Activated naive CD8-positive, alpha-beta T cell treated with anti-CD3 and anti-CD28 coated beads for 36 hours (primary cell): ENCODE measurements at places on chromosomes 3 and 15. TPM values are rescaled to one million over a fixed set of nuclear protein-coding genes. Genes with fewer than 3 reads are reported as not detected.

Gene BBS4
- 11.4 TPM for total RNA-seq

Gene DNAH1
- 2.6 TPM for total RNA-seq

Gene FANCD2OS
- not detected for total RNA-seq

Gene ZNF385D
- not detected for total RNA-seq

Gene STX19
- not detected for total RNA-seq

Gene NT5DC2
- total RNA-seq: 66.6 TPM

Gene GOLGA8R
- total RNA-seq: 1.8 TPM

Gene EAF2
- 13.9 TPM for total RNA-seq

Gene IFT122
- total RNA-seq: 14.9 TPM

Gene ZIC1
- total RNA-seq: not detected

Gene CCR9
- total RNA-seq: not detected

Gene ALDH1L1
- not detected for total RNA-seq

DNA sequence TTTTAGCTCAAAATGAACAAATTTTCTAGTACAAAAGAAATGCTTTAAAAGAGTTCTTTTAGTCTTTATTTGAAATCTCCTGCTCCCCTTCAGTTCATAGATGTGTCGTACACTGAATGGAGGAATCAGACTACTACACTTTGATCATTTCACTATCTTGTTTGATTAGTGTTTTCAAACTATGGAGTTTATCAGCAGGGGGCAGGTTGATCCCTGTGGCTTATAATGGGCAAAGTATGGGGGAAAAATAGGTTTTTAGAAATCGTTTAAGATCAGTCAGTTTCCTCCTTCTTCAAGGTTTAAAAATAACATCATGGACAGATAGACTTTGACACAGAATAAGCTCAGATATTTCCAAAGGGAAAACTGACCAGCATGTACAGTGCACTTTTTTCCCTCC is 701.7 kb downstream of the CADM2 start:
- no peak for DNase-seq
- no peaks in the 10 kb centered on the region for H3K4me1 ChIP-seq
- no peak overlapping the region for H3K27ac ChIP-seq
- no peaks in the 10 kb centered on the region for H3K36me3 ChIP-seq
- H3K4me3 ChIP-seq: no peak overlapping the region
- H3K27me3 ChIP-seq: no peaks in the 10 kb centered on the region

DNA sequence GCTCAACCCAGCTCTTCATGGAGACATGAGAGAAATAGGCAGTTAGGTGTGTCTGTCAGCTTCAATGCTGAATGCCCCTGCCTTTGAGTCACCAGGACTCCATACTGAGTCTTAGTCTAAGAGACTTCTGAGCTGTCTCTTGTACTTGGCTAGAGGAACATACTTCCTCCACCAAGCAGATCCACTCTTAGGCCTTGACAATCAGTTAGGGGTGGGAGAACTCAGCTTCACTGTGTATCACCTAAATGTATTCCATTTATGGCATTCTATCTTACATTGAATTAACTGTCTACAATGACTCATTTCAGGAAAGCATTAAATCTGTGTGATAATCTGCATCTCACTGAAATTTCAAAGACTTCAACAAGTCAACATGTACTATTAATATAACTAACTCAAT is 66.0 kb downstream of the STAC start:
- peaks cover 3% of the 10 kb centered on the region for H3K27me3 ChIP-seq
- H3K4me1 ChIP-seq: no peaks in the 10 kb centered on the region
- DNase-seq: no peak
- no peaks in the 10 kb centered on the region for H3K36me3 ChIP-seq
- no peak overlapping the region for H3K4me3 ChIP-seq

DNA sequence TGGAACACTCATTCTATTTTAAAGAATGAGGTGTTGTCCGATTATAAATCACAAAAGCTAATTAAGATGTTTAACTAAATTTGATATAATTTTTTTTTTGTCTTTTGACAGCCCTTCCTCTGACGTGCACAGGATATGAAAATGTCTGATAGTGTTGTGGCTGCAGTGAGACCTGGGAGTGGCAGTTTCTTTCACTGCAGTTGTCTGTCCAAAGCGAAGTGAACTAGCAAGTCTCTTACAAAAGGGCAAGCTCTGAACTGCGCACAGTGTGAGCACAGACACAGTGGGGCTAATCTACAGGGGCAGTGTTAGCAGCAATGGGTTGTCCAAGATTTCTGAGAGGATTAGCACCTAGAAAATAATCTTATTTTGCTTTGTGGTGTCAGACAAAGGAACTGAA is 29.1 kb upstream of the MYRIP start:
- no peak overlapping the region for H3K4me3 ChIP-seq
- H3K27ac ChIP-seq: no peak overlapping the region
- peaks cover 6% of the 10 kb centered on the region for H3K27me3 ChIP-seq
- DNase-seq: no peak
- no peaks in the 10 kb centered on the region for H3K4me1 ChIP-seq

GRCh38 chr15:69049976-69050375 is 35.5 kb downstream of the NOX5 start:
- no peak for DNase-seq
- no peak overlapping the region for H3K27ac ChIP-seq
- H3K27me3 ChIP-seq: peaks cover 6% of the 10 kb centered on the region
- H3K4me1 ChIP-seq: no peaks in the 10 kb centered on the region
- no peaks in the 10 kb centered on the region for H3K36me3 ChIP-seq
- no peak overlapping the region for H3K4me3 ChIP-seq

DNA sequence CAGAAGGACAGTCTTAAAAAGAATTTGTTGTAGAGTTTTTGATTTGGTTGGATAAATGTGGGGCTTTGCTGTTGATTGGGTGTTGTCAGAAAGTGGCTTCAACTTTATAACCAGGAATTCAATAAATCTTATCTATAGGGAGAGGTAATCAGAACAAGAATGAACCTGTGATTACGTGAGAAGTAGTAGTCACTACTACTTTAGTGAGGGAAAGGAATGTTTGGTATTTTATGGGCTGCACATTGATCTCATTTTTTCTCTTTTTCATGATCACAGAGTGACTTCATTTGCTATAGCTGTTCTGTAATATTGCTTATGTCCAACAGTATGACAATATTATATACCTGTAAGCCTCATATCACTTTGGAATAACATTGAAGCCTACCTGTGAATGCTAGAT is 485.2 kb upstream of the BCHE start:
- H3K27me3 ChIP-seq: no peaks in the 10 kb centered on the region
- no peaks in the 10 kb centered on the region for H3K4me1 ChIP-seq
- no peaks in the 10 kb centered on the region for H3K36me3 ChIP-seq
- no peak overlapping the region for H3K4me3 ChIP-seq
- H3K27ac ChIP-seq: no peak overlapping the region

- peaks cover 17% of the 10 kb centered on the region for H3K27me3 ChIP-seq
- peaks cover 14% of the 10 kb centered on the region for H3K4me1 ChIP-seq
- no peak overlapping the region for H3K4me3 ChIP-seq
- H3K27ac ChIP-seq: no peak overlapping the region
- H3K36me3 ChIP-seq: peaks cover 8% of the 10 kb centered on the region
Observed at GRCh38 chr3:101131767-101132166, 138.5 kb upstream of the ABI3BP start.

- H3K27ac ChIP-seq: no peak overlapping the region
- DNase-seq: no peak
- H3K27me3 ChIP-seq: no peaks in the 10 kb centered on the region
- no peak overlapping the region for H3K4me3 ChIP-seq
Observed at GRCh38 chr3:14351617-14352001, 50.8 kb upstream of the SLC6A6 start.

- H3K4me3 ChIP-seq: no peak overlapping the region
- H3K27me3 ChIP-seq: peaks cover 31% of the 10 kb centered on the region
- no peak overlapping the region for H3K27ac ChIP-seq
- no peaks in the 10 kb centered on the region for H3K36me3 ChIP-seq
- DNase-seq: no peak
Observed at GRCh38 chr15:41561777-41562145, 2.7 kb downstream of the TYRO3 start.

GRCh38 chr3:95994338-95994737 is 820.1 kb upstream of the EPHA6 start:
- H3K27ac ChIP-seq: no peak overlapping the region
- no peak for DNase-seq

DNA sequence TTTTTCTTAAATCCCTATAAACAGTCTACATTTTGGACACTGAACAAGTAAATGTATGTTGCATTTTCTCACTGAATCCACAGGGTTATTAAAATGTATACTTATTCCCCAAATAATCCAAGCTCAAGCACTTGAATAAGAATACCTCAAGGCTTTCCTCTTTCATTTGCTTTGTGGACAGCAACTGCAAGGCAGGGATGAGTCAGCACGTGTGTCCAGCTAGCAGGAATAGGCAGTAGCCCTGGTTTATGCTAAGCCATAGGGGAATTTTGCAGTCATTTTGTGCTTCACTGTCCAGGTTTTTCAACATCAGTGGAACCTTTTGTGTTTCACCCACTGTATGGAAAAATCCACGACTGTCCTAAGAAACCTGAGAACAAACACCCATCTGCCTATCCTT is 96.7 kb upstream of the KCNMB2 start:
- H3K27me3 ChIP-seq: no peaks in the 10 kb centered on the region
- no peak overlapping the region for H3K27ac ChIP-seq
- H3K4me1 ChIP-seq: no peaks in the 10 kb centered on the region

DNA sequence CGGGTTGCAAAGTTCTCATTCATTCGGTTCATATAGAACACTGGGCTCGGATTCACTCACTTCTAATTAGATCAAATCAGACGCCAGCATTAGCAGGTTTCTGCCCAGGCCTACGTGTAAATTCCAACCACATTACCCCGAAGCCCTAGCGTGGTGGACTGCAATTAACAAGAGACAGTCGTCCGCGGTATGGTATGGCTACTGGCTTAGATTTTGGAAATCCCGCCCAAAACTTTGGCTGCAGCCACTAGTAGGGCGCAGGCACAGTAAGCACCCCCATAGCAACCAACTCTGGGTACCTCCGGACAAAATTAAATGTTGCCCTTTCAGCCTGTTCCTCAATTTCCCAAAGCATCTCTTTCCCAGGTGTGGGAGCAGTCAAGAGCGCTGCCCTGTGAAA is 771 bp downstream of the RARRES1 start:
- peak overlapping the region; percentile 22 for H3K4me3 ChIP-seq
- H3K27ac ChIP-seq: no peak overlapping the region
- DNase-seq: no peak
- peaks cover 4% of the 10 kb centered on the region for H3K27me3 ChIP-seq

DNA sequence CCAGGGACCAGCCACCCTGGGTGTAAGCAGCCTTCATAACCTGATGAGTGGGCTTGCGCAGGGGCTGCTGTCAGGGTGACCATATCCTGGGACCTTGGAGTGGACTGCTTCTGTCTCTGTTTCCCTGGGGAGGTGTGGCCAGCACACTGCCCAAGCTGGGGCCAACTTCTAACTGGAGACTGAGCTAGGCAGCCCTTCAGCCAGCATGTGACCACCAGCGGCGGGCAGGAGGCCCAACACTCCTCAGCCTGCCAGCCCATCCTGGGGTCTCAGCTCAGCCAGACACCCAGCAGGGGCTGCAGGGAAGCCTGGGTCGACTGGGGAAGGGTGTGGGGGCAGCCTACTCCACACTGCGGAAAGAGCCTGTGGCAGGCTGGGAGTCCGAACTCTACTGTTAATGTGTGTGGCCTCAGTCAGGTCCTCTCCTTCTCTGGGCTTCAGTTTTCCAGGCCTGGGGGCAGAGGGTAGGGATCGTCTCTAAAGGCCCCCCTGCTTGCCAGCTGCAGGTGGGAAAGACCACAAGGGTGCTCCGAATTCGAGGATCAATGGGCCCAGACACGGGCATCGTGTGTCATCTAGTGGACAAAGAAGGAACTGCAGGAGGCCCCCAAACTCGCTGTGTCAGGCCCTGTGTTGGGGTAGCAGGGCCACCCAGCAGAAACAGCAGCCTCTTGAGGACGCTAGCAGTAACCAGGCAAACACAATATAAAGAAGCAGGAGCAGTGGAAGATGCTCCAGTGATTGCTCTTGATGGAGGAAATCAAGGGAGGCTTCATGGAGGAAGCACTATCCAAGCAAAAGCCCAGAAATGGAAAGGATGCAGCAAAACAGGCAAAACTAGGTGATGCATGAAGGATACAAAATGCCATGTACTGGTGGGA is 2.0 kb upstream of the SEMA3G start:
- H3K36me3 ChIP-seq: no peaks in the 10 kb centered on the region
- no peak overlapping the region for H3K27ac ChIP-seq
- H3K4me1 ChIP-seq: peaks cover 6% of the 10 kb centered on the region
- peak; percentile 74 for DNase-seq
- H3K27me3 ChIP-seq: no peaks in the 10 kb centered on the region
- H3K4me3 ChIP-seq: no peak overlapping the region

DNA sequence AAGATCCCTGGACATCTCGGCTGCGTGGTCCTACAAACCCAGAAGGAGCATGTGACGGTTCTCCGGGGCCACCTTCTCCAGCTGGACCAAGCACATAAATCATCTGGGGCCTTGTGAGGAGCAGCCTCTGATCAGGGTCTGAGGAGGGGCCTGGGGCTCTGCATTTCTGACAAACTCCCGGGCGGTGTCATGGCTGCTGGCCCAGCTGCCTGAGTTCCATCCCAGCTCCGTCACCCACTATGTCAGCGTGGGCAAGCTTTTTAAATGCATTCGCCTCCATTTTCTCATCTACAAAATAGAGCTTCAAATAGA is 126.3 kb upstream of the MEF2A start:
- no peaks in the 10 kb centered on the region for H3K36me3 ChIP-seq
- no peak for DNase-seq

GRCh38 chr3:52181543-52181942 is 16.4 kb upstream of the ALAS1 start:
- H3K27me3 ChIP-seq: no peaks in the 10 kb centered on the region
- no peak overlapping the region for H3K27ac ChIP-seq
- no peak for DNase-seq
- H3K4me3 ChIP-seq: no peak overlapping the region
- H3K4me1 ChIP-seq: no peaks in the 10 kb centered on the region
- no peaks in the 10 kb centered on the region for H3K36me3 ChIP-seq

- H3K4me1 ChIP-seq: peaks cover 2% of the 10 kb centered on the region
- H3K4me3 ChIP-seq: no peak overlapping the region
- no peak for DNase-seq
- H3K27me3 ChIP-seq: peaks cover 12% of the 10 kb centered on the region
- H3K36me3 ChIP-seq: no peaks in the 10 kb centered on the region
Observed at GRCh38 chr3:34301313-34301712, 502.9 kb downstream of the PDCD6IP start.

- no peak overlapping the region for H3K27ac ChIP-seq
- no peak for DNase-seq
- H3K4me3 ChIP-seq: no peak overlapping the region
- H3K27me3 ChIP-seq: no peaks in the 10 kb centered on the region
Observed at GRCh38 chr15:67805666-67806516, 19.4 kb upstream of the SKOR1 start.

GRCh38 chr3:7734456-7734855 is 767.2 kb upstream of the LMCD1 start:
- DNase-seq: no peak
- H3K36me3 ChIP-seq: no peaks in the 10 kb centered on the region
- no peaks in the 10 kb centered on the region for H3K4me1 ChIP-seq
- H3K27ac ChIP-seq: no peak overlapping the region
- H3K4me3 ChIP-seq: no peak overlapping the region
- no peaks in the 10 kb centered on the region for H3K27me3 ChIP-seq

GRCh38 chr3:194945508-194945907 is 259.8 kb downstream of the FAM43A start:
- peaks cover 6% of the 10 kb centered on the region for H3K27me3 ChIP-seq
- no peaks in the 10 kb centered on the region for H3K4me1 ChIP-seq
- no peaks in the 10 kb centered on the region for H3K36me3 ChIP-seq
- DNase-seq: no peak
- H3K27ac ChIP-seq: no peak overlapping the region

- H3K27ac ChIP-seq: no peak overlapping the region
- no peak for DNase-seq
- H3K4me1 ChIP-seq: peaks cover 14% of the 10 kb centered on the region
- no peak overlapping the region for H3K4me3 ChIP-seq
- H3K27me3 ChIP-seq: no peaks in the 10 kb centered on the region
Observed at GRCh38 chr3:122886251-122886650, 91.4 kb downstream of the SLC49A4 start.

GRCh38 chr3:190579514-190580137 is 65.7 kb downstream of the IL1RAP start:
- H3K4me1 ChIP-seq: peaks cover 7% of the 10 kb centered on the region
- no peak overlapping the region for H3K4me3 ChIP-seq
- peaks cover 32% of the 10 kb centered on the region for H3K36me3 ChIP-seq
- H3K27ac ChIP-seq: no peak overlapping the region
